CD4-positive, alpha-beta T cell treated with Interleukin-17A for 1 hour (primary cell): ENCODE measurements at places on chromosomes 1 and 21.

DNA sequence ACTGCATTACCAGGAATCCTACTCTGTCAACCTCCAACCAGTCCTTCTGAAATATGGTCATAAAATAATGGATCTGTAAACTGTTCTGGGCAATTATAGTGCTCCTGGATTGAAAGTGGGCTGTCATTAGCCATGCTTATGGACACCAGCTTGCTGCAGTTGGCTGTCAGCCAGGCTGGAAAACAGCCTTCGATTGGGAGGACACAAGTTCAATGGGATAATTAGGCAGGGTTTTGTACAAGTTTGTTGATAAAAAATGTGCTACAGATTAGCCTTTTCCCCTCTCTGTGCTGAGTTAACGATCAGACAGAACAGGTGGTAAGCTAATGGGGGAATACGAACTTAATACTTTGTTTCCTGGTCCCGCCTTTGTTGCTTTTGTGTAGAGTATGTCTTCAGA is 413.9 kb downstream of the DUSP10 start:
- no peak for DNase-seq

- DNase-seq = peak; percentile 49
These were observed 37.7 kb upstream of the ATG4C start for GRCh38 chr1:62746086-62746808.

DNA sequence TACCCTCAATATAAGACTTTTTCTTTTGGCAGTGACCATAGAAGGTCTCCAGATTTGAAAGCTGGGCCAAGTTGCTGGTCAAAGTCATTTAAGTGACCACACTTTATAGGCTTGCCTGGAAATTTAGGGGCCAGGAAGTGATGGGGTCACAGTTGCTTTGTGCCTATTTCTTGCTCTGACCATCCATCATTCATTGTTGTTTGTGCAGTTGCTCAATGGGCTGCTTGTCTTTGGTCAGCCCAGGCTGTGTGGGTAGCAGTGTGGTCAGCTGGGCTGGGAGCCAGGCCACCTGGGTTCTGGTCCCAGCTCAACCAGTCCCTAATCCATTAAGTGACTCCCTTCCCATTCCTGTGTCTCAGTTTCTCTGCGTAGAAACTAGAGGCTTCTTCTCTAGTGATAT is 2.1 kb upstream of the OTUD7B start:
- no peak for DNase-seq

GRCh38 chr1:89620664-89621063 is 12.3 kb upstream of the LRRC8C start:
- DNase-seq = no peak

DNA sequence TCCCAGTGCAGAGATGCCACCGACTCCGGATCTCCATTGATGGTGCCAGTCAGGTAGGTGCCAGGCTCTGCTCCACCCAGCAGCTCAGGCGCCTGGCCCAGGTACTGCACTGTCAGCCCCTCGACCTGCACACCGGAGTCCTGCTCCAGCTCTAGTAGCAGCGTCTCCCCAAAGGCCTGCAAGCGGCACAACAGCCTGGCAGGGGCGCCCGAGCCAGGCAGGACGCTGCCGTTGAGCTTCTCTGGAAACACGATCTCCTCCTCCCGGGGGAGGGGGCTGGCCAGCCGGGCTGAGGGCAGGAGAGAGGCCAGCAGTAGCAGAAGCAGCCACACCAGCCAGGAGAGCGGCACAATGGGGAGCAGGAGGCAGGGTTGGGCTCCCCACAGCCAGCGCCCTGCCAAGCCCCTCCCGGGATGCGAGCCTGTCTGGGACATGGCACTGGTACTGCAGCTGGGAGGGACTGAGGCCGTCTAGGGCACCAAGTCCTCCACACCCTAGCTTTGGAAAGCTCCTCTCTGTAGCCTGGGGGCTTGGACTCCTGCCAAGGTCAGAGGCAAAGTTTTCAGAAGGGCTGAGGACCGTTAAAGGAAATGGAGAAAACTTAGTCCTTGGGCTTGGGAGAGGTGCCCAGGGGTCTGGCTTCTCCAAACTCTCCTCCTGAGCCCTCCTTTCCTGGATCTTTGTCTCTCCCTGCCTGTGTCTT is 509 bp downstream of the ADAMTS4 start:
- no peak for DNase-seq

DNA sequence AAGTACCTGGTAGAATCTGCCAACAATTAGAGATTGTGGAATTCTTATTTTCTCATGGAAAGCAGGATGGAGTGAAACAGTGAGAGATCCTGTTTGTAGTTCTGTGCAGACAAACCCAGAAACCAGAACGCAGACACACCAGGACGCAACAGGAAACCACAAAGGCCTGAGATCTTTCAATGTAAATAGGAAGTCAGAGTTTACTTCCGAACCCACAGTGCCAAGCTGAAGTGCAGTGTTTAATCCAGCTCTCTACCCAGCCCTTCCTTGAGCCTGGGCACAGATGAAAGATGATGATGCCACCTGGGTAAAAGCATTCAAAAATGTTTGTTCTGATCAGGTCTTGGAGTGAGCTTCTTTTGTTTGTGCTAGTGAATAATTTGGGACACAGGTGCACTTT is 244.2 kb upstream of the HOOK1 start:
- DNase-seq = peak; percentile 52

DNA sequence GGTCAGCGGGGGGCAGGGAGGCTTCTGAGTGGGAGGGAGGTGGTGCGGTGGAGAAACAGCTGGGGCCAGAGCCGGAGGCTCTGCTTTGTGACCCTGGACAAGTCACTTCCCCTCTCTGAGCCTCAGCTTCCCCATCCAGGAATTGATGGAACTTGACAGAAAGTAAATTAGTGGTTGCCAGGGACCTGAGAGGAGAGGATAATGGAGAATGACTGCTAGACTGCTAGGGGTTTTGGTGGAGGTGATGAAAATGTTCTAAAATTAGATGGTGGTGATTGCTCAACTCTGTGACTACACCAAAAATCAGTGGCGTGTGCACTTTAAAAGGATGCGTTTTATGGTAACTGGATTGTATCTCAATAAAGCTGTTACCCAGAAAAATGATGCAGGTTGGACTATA is 100.9 kb downstream of the ARHGEF10L start:
- DNase-seq = no peak

DNA sequence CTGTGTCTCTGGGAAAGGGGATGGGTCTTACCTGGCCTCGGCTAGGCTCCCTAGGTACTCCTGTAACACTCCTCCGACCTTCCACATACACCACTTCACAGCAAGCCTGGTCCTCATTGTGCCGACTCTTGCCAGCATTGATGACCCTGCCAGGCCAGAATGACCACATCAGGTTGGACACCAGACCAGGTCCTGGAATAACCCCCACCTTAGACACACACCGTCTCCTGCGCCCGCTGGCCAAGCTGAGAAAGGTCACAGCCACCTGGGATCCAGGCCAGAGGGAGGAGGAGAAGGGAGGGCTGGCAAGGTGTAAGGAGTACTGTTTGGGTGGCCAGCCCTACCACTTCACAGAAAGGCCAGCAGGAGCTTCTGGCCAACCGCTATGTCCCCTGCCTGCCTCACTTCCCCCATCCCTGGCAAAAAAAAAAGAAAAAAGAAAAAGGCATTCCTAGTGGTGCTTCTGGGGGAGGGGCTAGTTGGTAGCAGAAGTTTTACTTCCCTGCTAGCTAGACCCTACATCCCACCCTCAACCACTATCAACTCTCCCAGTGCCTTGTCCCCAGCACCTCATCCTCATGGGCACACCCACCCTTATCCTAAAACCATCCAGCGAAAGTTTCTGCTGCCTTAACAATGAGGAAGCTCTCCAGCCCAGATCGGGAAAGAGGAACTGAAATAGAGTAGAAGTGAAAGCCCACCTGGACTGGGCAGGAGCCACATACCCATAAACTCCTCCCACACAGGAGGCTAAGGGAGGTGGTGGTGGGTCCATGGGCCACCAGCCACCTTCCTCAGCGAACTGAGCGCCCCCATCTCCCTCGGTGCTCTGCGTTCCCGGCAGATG is 1.4 kb downstream of the PPM1J start:
- DNase-seq = peak; percentile 22

DNA sequence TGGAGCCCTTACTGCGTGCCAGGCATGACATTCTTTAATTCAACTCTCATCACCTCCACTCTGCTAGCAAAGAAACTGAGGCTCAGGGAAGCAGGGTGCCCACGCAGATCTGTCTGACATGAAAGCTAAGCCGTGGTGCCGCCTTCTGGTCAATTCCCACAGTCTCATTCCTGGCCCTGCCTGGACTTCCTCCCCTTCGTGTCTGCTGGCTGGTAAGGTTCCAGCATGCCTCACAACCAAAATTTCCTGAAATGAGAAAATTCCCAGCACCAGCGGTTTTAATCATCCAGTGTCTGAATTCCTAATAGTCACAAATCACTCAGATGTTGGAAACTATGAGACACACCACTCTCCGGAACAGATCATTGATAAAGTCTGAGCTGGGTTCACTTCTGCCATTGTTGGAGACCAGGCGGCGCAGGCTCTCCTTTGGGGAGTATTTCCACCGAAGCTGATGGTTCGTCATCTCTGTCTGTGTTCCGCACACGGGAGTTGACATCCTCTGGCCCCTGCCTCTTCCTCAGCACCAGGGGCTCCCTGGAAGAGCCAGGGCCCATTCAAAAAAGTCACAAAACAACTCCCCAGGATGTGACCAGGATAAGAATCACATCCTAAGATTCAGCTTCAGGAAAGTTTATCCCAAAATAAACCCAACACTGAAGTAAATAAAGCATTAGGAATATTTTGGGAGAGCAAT is 167.7 kb downstream of the PLPP3 start:
- DNase-seq = no peak

GRCh38 chr1:230694991-230695390 is 18.9 kb downstream of the AGT start:
- DNase-seq = no peak

DNA sequence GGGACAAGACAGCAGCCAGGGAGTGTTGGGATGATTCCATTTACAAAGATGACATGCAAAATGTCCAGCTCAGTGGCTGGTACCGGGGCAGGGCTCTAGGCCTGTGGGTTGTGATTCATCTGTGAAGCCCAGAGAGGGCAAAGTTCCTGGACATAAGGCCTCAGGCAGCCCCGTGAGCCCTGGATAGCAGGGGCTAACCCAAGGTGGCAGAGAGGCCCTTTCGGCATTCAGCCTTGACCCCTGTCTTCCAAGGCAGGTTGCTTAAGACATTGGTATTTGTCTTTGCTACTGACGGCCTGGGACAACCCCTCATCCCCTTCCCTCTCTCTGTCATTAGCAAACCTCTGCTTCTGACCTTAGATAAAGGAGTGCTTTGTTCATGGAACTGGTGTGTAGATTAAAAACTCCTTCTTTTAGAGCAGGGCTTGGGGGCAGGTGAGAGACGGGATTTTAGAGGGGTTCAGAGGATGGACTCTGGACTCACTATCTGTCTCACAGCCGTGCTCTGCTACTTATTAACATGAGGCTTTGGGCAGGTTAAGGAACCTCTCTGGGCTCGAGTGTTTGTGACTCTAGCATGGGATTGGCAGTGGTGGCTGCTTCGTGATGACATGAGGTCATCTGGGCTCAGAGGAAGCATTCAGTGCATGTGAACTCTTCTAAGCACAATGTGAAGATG is 36.3 kb downstream of the TMEM51 start:
- DNase-seq = no peak

DNA sequence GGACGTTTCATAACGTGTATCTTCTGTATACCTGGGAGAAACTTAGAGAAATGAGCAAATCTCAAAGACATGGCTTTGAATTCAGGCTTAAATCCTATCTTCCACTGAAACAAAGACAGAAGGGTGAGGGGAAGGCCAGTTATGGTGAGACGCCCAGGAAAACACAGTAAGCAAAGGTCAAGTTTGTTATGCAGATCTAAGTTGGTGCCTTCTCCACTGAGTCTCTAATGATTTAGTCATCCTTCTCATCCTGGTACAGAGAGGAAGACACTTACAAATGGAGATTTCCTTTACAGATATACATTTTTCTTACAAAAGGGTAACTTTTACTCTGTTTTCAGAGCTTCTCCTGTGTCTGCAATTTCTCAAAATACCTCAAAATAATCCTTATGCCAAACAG is 64.4 kb downstream of the MAP3K7CL start:
- DNase-seq = no peak

- DNase-seq = no peak
These were observed 31.2 kb upstream of the GPR153 start for GRCh38 chr1:6292102-6292501.

DNA sequence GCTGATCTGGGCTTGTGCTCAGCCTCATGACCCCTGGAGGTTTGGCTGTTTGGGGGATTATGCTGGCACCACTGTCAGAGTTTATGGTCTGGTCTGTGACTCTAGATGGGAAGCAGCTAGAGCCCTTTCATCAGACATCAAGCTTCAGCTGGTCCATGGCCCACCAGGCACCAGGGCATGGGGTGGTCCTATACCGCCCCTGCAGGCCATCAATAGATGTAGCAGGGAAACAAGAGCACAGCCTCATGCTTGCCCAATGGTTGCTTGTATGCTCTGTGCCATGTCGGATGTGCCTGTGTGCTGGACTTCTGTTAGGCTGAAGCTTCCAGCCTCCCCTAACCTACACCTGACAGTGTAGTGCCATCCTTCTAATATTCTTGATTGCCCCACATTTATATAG is 71.1 kb upstream of the CD34 start:
- no peak for DNase-seq

- DNase-seq = no peak
These were observed 110.7 kb downstream of the TNR start for GRCh38 chr1:175632667-175633066.

DNA sequence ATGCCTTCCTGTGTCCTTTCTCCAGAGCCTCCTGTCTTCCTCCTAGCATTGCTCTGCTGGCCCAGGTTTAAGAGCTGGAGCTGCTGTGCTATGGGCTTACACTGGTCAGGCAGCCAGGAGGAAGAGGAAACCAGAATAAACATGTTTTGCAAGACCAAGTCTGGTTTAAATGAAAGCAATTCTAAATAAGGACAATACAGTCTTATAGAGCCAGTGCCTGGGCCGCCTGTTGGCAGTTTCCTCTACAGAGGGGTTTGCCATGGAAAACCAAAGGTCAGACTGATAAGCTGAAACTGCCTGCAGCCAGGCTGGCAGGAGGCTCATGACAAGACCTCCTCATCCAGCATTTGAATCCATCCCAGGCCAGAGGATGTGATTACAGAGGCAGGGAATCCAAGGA is 92.9 kb upstream of the FGGY start:
- DNase-seq = no peak

GRCh38 chr1:241553886-241554592 is 21.9 kb downstream of the KMO start:
- no peak for DNase-seq

DNA sequence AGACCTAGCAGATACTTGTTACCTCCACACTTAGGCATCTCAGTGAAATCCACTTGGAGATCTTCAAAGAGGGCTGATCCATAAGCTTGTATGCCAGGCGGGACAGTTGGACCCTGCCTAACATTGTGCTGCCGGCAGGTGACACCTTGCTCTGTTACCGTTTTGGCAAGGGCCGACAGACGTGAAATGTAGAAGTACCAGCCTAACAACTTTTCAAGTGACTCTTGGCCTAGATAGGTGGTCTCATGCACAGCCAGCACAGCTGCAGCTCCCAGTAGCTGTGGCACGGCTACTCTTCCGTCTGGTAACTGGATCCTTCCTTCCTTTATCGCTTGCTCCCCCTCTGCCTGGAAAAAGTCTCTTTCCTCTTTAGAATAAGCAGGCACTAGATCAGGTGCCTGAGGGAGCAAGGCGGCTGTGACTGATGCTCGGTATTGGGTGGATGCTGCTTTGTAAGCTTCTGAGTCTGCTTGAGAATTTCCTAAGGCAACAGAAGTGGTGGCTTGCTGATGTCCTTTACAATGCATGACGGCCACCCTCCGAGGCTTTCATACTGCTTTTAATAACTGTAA is 713.5 kb downstream of the AMY1C start:
- DNase-seq = no peak
